ENCODE measurements at places on chromosomes 4 and X.

DNA sequence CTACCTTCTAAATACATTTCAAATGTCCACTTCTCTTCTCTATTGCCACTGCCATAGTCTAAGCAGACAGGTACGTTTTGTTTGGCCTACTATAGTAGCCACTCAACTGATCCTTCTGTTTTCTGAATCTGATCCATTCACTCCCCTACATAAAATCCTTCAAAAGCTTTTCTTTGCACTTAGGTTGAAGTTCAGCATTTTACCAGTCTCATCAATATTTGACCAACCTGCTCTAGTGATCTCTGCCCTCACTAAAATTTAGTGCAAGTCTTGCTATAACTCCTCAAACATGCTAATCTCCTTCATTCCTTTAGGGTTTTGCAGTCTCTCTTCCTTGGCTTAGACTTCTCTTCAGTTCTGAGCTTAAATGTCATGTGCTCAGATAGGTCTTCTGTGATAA, 33.4 kb downstream of the EGF start:
- no peak for DNase-seq

DNA sequence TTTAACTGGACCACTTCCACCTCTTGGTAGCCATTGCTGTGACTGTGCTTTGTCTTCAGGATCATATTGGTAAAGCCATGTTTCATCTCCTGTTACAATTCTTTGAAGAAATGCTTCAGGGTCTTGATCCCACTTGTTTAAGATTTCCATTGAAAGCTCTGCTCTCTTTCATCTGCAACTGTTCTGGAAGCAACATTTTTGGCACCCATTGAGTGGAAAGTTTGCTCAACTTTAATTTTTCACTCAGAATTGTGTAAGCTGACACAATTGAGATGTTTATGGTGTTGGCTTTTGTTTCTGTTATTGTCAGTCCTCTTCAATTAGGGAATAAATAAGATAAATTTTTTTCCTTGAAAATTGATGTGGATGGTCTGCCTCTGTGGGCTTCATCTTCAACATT, 237.4 kb downstream of the MAPK10 start:
- no peak for DNase-seq

- DNase-seq, result no peak
These were observed 23.0 kb upstream of the SLC25A4 start for GRCh38 chr4:185119927-185120630.

- no peak for DNase-seq
These were observed 180.7 kb upstream of the GK2 start for GRCh38 chr4:79588679-79589078.

DNA sequence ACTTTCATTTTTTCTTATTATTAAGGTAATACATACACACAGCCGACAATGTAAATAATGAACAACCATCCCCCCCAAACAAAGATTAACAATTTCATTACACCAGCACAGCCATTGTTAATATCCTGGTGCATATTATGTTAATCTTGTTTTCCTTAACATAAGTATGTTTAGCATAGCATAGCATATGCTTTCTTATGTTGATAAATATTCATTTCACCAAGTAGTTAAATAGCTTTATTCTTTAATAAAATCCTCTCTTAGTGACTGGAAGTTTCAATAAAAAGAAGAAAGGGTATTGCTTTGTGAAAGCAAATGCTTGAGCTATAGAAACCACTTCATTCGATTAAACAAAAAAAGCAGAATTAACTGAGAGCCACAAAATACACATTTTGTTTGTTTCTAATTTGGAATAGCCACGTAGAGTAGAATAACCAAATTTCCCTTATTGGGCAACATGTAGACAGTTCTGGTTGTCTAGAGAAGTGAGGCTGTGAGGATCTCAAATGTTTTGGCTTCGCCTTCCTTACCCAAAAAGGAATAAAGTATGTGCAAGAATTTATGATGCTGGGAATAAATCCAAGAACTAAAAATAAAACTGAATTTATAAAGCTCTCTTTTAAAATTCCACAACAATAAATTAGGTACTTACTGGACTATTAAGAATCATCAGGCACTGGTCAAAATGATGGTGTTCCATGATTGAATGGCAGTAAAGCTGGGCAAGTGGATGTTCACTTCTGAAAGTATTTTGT, 118.0 kb downstream of the PDE5A start:
- no peak for DNase-seq

- DNase-seq, result no peak
These were observed 41.3 kb downstream of the LRBA start for GRCh38 chr4:150973626-150974251.

- no peak for DNase-seq
These were observed 306.5 kb downstream of the MAGEB5 start for GRCh38 chrX:26522501-26522900.

DNA sequence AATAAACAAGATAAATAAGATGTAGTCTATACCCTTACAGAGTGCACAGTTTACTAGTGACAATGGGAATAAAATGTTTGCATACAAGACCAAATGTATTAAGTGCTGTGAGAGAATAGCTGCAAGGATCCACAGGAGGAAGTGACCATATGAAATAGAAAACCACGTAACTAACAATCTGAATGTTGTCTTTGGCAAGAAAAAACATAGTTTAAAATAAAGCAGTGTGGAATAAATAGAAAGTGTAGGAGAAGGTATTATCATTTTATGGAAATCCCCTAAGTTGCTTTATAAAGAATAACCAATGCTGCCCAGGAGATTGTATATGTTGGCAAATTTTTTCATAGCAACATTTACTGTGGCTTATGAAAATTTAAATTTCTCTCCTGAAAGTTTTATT, 116.1 kb downstream of the PCDH7 start:
- DNase-seq, result no peak

- DNase-seq, result no peak
These were observed 695.0 kb upstream of the HS3ST1 start for GRCh38 chr4:12123707-12124106.

DNA sequence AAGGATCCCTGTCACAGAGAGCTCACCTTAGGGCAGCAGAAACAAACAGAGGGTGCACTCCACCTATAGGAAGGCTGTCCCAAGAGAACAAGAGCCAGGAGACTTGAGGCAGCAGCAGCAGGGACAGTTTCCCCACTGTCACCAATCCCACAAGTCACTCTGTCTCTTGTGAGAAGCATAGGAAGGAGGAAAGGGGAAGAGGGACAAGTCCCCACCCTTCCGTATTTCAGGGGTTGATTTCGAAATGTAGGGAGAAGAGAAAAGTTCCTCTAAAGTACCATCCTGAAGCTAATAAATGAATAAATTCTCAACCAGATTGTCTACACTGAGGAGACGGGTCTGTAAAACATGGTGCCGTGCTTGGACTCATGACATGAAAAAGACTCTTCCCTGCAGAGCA, 9.5 kb upstream of the TLR8 start:
- no peak for DNase-seq

GRCh38 chr4:109962401-109962800, 49.7 kb downstream of the EGF start:
- no peak for DNase-seq

GRCh38 chr4:117889978-117890377, 144.3 kb upstream of the NDST3 start:
- no peak for DNase-seq

GRCh38 chrX:112642349-112642748, 37.4 kb downstream of the LHFPL1 start:
- no peak for DNase-seq

- DNase-seq, result no peak
These were observed 599.8 kb downstream of the GALNTL6 start for GRCh38 chr4:172412851-172413580.

DNA sequence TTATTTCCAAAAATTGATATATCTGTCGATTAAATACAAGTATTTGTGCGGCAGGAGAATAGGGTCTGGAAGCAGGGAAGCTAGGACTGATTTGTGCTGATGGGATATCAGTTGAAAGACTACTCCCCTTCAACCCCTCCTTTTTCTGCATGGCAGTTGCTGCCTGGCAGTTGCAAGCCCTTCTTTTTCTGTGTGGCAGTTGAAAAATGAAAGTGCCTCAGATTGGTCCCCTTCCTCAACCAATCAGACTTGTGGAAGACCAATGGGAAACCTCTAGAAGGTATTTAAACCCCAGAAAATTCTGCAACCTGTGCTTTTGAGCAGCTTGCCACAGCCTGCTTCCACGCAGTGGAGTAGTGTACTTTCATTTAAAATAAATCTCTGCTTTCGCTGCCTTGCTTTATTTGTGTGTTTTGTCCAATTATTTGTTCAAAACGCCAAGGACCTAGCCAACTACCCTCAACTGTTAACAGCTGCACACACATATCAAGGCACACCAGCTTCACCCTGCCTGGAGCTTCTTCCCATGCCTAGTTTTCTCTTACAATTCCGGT, 1.5 kb upstream of the TMA16 start:
- no peak for DNase-seq

DNA sequence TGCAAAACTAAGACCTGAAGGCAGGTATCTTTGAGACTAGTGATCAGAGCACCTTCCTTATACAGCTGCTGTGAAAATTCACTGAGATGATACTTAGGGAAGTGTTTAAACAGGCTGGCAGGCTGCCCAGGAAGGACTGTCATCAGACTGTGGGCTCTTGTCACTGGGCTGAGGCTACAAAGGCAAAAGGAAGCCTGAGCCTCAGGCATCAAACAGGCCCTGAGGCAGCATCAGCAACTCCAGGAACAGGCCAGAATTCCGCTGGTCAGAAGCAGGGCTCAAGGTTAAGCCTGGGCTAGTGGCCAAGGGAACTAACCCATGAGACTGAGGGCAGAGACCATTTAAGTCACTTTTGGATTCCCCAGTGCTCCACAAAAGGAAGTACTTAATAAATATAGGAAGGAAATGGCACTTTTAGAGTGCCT, 12.8 kb downstream of the PJA1 start:
- DNase-seq, result no peak

Measured in stimulated activated CD4-positive, alpha-beta T cell treated with anti-CD3 and anti-CD28 coated beads, TNF-alpha, amount 100 ng/mL, for 1 hour (primary cell).